SW 1271 (cell line): ENCODE measurements at places on chromosomes 12 and 14.

DNA sequence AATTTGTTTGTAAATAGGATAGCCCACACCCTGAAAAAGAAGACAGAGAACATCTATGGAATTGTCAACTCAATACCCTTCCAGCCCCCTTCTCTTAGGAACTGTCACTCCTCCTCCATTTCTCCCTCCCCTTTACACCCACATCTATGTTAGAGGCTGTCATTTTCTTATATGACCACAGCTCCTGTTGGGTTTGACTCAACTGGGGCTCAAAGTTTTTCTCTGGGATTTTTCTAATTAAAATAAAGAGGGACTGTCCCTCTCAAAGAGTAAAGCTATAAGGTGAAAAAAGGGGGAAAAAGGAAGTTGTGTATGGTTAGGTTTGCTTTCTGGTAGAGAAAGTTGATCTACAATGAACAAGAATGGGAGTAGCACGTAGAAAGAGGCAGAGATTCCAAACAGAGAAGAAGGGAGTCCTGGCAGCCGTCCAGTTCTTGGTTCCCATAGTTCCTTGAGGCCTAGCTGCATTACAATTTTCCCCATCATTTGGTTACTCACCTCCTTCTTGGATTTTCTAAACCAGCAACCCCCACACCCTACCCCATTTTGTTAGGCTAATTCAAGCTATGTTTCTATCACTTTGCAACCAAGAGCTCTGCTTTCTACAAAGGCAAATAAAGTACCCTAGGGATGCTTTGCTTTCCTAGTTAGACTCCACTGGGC is 44.3 kb upstream of the STK38L start:
- DNase-seq: no peak

DNA sequence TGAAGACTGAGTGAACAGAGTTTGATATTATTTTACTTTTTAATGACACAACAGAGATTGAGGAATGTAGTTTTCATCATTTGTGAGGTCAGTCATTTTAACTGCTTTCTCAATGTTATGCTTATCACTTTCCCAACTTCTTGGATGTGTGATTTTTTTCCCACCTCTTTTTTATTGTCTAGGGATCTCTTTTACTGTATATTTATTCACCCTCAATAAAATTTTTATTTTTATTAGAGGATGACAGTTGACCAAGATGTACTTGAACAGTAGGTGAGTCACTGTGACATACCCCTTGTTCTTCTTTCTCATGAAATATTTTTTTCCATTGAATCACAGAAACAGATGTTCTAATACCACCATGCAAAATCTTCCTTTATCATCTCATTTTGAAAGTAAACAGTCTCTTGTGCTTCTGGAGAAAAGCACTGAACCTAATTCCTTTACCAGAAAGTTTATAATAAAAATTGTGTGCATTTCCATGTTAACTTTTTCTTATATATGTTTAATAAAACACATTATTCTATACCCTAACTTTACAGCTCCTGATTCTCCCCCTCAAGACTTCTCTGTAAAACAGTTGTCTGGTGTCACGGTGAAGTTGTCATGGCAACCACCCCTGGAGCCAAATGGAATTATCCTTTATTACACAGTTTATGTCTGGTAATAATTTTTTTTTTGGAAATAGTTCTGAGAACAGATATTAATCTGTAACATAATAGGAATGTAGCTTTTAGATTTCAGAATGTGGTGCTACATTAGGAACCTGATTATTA is 65.9 kb downstream of the PTPRQ start:
- DNase-seq: no peak

DNA sequence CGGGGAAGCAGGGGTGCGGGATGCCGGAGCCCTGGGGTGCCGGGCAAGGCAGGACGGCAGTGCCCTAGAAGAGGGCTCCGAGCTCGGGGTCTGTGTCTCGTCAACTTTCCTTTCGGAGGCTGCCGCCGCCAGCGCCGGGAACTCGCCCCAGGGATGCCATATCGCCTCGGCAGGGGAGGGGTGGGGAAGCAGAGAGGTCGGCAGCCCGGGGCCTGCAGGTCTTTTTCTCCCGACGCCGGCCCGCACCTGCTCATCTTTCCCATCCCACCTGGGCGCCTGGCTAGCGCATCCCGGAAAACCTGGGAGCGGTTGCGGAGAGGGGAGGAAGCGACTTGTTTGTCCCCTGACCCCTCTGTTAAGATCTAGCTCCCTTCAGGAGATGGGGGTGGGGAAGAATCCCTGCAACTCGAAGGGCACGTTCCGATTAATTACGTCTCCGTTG is 547 bp downstream of the CNTN1 start:
- no peak for DNase-seq

DNA sequence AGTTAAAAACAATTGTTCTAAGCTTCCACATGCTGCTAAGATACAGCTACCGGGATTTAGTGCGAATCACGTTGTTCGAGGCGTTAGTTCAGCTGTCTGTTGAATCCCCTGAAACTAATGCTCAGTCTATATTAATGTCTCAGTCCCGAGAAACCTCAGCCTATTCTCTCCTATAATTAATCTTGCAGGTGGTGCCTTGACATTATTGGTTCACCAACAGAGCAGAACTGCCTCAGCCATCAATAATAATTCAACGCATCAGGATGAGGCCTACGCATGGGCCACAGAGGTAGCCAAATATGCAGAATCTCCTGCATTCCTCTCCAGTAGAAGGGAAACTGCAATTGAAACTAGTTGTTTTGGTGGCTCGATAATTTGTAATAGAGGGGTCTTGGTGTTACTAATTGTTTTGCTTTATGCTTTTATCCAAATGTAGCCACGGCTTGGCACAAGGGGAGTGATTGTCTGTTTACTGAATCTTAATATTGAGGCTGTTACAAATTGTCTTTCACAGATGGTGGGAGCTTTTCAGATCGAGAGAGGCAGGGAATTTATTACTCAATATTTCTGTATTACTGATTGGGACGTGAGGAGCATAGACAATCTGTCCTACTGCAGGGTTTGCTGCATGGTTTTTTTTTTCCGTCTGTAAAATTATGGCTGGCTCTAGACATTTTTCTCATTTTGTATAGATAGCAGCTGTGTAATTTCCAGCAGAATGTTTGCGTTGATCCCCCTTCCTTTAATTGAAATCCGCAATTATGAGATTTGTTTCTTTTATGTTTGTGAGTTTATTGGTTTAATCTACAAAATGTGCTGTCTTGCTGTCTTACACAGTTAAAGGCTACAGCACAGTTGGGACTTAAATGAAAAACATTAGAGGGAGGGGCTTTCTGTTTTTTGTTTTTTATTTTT is 1036.5 kb upstream of the NOVA1 start:
- DNase-seq: no peak

GRCh38 chr12:27549236-27549800 is 25.3 kb downstream of the PPFIBP1 start:
- peak; percentile 60 for DNase-seq
